ENCODE measurements at places on chromosomes 3 and 15.

DNA sequence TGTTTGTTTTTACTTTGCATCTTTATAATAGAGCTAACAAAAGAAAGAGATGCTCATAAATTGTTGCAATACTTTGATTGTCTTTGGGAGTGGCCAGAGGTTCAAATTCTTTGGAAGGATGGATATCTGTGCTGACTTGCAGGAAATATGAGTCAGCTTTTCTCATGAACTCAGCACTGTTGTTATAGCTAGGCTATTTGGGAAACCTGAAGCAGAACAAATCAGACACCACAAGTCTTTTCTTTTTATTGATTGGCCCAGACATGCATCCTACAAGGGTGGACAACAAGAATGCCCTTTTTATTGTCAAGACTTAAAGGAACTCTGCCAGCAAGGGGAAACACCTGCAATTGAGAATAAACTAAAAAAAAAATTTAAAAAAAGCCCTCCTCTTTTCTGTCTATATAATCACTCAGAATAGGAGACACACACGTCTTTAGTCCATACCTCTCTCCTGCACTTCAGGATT, 4.6 kb upstream of the DENND4A start:
- no peak for DNase-seq

DNA sequence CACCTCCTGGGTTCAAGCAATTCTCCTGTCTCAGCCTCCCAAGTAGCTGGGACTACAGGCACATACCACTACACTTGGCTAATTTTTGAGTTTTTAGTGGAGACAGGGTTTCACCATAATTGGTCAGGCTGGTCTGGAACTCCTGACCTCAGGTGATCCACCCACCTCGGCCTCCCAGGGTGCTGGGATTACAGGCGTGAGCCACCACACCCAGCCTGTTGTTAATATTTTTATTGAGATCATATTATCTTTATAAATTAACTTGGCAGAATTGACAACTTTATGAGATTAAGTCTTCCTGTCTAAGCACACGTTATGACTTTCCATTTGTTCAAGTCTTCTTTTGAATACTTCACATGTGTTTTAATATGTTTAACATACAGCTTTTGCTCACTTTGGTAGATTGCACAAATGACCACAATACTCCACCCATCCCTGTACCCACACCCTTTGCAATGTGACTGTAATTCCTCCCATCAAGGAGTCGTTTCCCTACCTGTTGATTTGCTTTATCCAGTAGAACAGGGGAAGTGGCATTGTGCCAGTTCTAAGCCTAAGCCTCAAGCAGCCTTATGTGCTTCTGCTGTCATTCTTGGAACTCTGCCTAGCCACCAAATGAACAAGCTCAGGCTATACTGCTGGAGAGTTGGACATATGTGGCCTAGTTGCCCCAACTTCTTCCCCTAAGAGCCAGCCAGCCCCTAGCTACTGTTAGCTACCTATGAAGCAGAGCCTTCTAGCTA, 8.2 kb downstream of the XYLB start:
- no peak for DNase-seq

DNA sequence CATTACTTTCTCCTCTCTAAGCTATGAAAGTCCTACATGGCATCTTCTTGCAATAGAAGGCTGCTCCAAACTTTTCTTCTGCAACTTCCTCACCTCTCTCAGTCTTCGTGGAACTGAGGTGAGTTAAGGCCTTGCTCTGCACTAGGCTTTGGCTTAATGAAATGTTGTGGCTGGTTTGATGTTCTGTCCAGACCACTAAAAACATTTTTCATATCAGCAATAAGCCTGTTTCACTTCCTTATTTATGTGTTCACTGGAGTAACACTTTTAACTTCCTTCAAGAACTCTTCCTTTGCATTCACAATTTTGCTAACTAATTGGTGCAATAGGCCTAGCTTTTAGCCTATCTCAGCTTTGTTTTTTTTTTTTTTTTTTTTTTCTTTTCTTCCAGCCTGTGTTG, 335.3 kb upstream of the NECTIN3 start:
- DNase-seq, result no peak

GRCh38 chr3:113560271-113560670, 27.9 kb downstream of the SIDT1 start:
- no peak for DNase-seq

- no peak for DNase-seq
These were observed 20.2 kb upstream of the CFAP161 start for GRCh38 chr15:81113861-81114291.

- DNase-seq, result peak; percentile 54
These were observed 345.6 kb downstream of the MCTP2 start for GRCh38 chr15:94576889-94577533.

DNA sequence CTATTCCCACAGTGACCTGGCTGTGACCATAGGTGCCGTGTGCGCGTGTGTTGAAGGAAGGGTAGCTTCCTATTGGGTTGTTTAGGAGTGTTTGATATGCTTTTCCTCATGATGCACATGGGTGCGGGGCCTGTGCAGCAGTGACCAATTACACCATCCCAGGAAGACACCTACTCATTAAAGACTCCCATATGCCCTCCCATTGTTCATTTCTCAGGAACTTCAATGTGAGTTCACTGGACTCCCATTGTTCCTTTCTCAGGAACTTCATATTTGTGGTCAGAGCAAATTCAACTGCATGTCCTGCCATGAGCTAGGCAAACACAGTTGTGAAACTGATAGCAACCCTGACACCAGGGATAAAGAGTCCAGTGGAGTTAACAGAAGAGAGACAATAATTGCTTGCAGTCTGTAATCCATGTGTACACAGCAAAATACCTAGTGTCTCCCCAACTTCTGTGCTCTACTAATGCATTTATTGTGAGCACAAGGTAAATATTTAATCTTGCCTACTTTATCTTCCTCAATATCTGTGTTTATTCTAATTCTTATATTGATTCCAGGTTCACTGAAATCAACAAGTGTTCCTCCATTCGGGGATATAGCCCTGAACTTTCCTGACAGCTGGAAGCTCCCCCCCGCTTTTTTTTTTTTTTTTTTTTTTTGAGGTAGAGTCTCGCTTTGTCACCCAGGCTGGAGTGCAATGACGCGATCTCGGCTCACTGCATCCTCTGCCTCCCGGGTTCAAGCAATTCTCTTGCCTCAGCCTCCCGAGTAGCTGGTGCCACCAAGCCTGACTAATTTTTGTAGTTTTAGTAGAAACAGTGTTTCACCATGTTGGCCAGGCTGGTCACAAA, 57.5 kb upstream of the GCNT3 start:
- no peak for DNase-seq

DNA sequence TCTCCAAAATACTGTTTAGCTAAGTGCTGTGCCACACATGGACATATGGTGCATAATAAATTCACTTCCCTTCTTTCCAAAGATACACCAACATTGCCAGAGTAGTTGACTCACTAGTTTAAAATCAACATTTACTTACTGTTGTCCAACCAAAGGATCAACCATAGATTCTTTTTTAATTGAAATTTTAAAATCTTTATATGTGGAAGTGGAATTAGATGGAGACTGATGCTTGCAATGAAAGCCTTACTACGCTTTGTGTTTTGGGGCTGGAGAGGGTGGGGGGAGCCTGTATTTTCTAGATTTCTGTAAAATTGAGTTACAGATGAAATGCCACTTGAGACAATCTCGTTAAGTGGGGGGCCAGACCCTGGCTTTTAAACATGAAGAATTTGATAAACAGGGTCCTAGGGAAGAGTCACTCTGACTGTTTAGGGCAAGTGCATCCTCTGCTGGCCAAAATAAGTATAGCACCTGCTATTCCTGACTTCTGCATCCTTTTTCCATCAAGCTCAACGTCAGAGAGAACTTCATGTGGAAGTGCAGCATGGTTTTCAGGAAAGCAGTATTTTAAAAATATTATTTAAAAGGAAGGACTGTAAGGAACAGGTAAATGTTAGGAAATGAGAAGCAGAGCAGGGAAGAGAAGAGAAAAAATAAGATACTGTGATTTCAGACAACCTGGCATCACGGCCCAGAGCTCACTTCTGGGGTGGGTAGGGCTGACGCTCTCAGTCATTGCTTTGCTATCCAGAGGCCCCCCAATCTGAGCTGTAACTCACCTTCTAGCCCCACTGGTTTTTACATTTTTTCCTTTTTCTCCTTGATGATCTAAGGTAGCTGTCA, 76.7 kb downstream of the BOC start:
- DNase-seq, result peak; percentile 78

GRCh38 chr3:187290503-187290902, 1.0 kb downstream of the MASP1 start:
- no peak for DNase-seq

- DNase-seq, result no peak
These were observed 39.5 kb upstream of the GOLGA8J start for GRCh38 chr15:30043211-30043655.

- no peak for DNase-seq
These were observed 27.6 kb upstream of the GAP43 start for GRCh38 chr3:115595611-115596275.

GRCh38 chr15:98937413-98938104, 70.0 kb downstream of the PGPEP1L start:
- no peak for DNase-seq

GRCh38 chr3:44510000-44510368, 32.5 kb upstream of the ZNF445 start:
- DNase-seq, result no peak

DNA sequence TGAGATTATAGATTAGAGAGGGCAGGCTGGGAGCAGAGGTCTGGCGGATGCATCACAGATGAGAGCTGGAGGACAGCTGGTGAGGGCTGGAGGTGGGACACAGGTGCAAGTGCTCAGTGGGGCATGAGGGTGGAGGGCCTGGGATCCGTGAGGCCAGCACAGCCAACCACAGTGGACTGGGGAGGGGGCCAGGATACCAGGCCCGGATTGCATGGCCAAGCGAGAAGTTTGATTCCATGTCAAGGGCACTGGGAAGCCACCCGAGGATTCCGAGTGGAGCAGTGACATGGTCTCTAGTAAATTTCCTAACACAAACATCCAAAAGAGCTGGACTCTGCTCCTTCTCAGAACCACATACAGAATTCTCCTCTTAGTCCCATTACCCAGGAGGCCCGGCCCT, 44.0 kb upstream of the SLC41A3 start:
- DNase-seq, result no peak

DNA sequence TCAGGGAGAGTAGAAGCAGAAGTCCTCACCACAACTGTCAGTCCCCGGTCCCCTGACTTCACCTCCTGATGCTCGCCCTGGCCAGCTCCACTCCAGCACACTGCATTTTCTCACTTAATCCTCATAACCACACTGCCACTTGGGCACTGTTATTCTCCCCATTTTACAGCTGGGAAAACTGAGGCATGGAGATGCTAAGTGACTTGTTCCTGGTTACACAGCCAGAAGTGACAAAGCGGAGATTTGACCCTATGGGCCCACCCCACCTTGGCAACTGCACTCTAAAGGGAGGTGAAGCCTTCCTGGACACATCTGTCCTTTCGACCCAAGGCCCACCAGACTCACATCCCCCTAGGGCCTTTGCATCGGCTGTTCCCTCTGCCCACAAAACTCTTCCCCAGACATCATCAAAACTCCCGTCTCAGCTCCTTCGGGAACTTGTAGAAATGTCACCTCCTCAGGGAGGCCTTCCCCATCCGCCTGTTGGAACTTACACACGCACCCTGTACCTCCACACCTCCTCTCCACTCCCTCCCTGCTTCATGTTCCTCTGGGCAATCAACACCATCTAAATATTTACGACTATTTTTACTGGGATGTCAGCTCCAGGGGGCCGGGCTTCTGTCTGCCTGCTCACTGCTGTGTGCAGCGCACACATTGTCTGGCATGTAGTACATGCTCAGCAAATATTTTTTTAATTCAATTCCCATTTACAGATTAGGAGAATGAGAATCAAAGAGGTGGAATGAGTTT, 3.1 kb downstream of the GRIP2 start:
- DNase-seq, result no peak

- DNase-seq, result no peak
These were observed 14.2 kb upstream of the SLC7A14 start for GRCh38 chr3:170600005-170600624.
